Stimulated activated CD4-positive, alpha-beta T cell treated with anti-CD3 and anti-CD28 coated beads, Interleukin-12 subunit alpha, Interleukin-12 subunit beta, amount 100 ng/mL, for 48 hours (primary cell): ENCODE measurements at places on chromosomes 3 and 15.

- no peak for DNase-seq
These were observed 157.8 kb upstream of the ROPN1 start for GRCh38 chr3:124149771-124150170.

GRCh38 chr3:134543113-134543512 is 57.3 kb downstream of the CEP63 start:
- no peak for DNase-seq

DNA sequence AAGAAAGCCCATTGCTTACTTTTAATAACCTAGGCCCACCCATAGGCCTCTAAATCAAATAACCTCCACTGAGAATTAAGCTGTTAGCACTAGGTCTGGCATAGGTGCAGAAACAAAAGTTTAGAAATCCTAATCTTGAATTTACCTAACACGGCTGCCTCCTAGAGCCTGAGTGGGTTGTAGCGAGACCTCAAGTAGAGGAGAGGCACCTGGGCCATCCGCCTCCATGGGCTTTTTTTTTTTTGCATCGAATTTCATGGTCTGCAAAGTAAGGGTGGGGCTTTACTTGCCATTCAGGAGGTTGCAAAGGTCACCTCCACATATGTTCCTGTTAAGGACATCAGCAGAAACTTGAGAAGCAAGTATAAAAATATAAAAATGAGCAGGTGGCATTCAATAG is 6.6 kb upstream of the TPM1 start:
- no peak for DNase-seq

GRCh38 chr15:90143166-90143655 is 40.9 kb upstream of the IDH2 start:
- peak; percentile 61 for DNase-seq

DNA sequence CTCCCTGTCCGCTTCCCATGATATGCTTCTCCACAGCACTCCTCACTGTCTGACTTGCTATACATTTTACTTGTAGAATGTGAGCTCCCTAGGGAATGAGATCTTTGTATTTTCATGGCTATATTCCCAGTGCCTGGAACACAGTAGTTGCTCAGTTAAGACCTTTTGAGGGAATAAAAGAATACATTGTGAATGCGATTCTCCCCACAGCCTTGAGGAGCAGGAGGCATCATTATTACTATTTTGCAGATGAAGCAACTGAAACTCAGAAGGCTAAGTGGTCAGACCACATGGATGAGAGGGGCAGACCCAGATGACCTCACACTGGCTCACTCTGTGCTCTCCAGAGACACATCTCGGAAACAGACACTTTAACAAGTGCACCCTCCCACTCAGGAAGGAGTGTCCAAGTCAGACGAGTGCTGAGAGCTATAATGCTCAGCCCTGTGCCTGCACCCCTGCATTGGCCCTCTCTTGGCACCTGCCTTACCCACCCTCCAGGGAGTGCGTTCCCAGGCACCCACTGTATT is 46.8 kb downstream of the SST start:
- no peak for DNase-seq

DNA sequence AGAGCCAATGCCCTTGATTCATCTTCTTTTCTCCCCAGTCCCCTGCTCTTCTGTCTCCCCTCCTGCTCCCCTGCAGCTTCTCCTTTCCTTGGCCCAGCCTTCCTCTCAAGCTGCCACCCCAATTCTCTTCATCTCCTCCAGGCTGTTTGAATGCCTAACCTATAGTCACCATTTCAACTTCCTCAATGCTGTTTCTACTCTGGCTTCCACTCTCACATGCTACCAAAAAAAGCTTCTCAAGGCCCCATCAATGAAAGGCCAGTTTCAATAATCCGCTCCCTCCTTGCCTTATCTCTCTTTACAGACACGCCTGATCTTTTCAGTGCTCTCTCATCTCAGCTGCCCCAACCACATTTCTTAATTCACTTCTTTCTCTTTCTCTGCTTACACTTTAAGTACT is 212.2 kb upstream of the GPR149 start:
- no peak for DNase-seq

GRCh38 chr15:101322854-101323477 is 27.9 kb upstream of the SNRPA1 start:
- DNase-seq: no peak

DNA sequence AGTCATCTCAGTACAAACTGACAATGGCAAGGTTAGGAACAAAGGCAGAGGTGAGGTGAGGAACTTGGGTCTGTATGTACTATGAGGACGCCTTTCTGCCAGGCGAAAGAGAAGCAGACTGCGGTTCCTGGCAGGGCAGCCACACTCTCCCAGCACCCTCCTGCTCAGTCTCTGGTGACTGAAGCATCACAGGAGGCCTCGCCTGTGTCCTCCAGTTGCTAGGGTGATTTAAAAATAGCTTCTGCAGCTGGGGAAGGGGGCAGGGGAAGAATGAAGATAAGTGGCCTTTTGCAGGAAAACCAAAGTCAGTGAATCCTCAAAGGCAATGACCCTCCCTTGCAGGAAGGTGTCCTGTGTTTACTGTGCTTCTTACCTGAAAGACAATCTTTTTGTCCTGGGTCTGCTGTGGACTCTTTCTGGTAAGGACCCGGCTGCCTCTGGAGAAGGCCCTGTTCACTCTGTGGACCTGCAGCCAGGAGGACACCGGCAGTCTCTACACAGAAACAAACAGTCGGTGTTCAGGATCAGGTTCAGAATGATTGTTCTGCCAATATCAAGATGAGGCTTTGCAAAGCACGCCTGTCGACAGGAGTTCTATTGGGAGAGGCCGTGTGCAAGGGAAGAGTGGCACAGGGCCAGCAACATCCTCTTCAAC is 65.7 kb upstream of the DGKG start:
- no peak for DNase-seq

- DNase-seq: peak; percentile 57
These were observed 20.1 kb downstream of the RFT1 start for GRCh38 chr3:53109891-53110771.

DNA sequence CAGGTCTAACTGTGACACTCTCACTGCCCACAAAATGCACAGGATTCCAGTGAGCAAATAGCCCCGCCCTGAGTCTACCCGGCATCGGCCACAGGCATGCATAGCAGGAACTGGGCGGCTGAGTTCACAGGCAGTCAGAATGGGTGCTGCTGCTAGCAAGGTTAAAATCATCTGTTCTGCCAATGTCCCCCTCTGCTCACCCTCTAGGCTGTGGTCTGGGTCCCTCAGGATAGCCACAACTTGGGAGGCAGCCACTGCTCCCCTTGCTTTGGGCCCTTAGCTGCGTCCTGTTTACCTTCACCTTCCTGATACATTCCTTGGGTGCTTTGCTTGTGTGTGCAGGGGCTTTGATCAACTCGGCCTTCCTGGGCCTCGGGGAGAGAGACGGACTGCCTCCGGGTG is 232.9 kb upstream of the RGMA start:
- DNase-seq: no peak

- DNase-seq: no peak
These were observed 445 bp downstream of the EFCAB12 start for GRCh38 chr3:129428007-129428375.

DNA sequence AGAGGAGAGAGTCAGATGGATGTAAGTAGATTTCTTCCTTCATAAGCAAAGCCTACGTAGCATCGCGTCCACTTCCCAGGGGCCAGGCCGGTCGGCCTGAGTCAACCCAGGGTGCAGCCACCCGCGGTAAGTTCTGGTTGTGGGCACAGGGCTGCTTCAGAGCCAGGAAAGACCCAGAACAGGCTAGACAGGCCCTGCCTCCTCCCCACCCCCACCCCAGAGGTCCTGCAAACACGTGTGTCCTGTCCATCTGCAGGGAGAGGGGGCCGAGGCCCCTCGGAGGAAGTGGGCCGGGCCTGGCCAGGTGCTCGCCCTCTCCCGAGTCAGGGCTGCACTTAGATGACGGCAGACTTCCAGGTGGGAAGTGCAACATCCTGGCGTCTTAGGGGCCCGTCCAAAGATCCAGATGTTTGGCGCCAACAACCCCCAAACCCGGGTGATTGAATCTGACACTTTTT is 100.8 kb upstream of the ALDH1A3 start:
- no peak for DNase-seq

GRCh38 chr3:186283096-186283495 is 78.9 kb downstream of the DGKG start:
- DNase-seq: no peak

- DNase-seq: no peak
These were observed at the start of gene FSD2 for GRCh38 chr15:82805994-82806406. Gene FSD2, minus strand, starts transcription at chr15:82806069. Its CDS starts 18,679 bp downstream, at chr15:82787390.

- no peak for DNase-seq
These were observed 54.5 kb downstream of the RGMA start for GRCh38 chr15:93034512-93034911.

DNA sequence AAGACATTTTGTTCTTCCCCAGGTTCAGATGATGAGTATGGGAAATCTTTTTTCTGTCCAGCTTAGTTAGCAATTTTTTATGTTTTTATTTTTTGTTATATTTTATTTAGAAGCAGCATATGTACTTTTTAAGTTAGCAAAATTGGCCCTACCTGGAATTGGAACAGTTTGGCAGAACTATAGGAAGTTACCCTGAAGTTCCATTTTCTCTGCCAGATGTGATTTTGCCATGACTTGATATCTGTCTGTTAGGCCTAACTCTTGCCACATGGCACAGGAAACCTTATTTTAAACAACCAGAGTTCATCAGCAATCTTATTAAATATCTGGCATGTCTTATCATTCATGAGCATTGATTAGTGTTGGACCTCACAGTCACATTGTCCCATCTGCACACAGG is 67.1 kb downstream of the ADAMTSL3 start:
- no peak for DNase-seq

- DNase-seq: no peak
These were observed 86.4 kb downstream of the POLR2M start for GRCh38 chr15:57792724-57793449.

DNA sequence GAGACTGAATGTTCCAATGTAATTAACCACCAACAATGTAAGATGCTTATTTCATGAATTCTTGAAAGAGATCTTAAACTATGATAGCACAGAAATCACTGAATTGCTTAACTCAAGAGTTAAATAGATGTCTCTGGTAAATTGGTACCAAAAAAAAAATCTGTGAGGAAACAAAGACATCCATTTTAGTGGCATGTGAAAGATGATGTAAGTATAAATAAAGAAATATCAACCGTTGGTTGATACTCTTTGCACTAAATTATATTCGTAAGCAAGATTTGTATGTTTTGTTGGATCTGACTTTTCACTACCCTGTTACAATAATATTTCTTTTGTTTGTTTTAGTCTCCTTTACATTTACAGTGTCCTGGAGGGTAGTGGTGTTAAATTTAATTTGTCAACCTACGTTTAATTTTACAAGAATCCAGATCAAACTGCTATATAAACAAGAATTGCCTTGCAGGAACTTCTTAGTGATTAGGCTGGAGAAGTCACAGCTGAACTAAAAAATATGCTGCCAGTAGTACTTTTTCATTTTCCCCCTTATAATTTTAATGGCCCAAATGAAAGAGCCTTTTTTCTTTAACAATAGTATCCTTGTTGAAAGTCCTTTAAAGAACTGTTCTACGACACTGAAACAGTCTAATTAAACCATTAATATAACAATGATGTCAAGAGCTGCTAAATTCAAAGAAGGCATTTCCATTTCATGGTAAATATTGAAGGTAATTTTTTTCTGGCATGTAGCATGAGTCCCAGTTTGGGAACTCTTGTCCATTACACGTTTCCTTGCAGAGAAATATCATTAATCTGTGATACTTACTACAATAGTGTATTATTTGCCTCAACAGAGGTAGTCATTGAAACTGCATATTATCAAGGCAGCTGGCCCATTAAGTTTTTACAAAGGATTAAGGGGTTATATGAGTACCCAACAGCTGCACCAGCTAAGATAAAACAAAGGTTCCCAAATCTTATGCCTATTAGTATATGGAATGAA is 109.6 kb upstream of the PHLDB2 start:
- DNase-seq: no peak

- no peak for DNase-seq
These were observed 339.8 kb upstream of the WNT5A start for GRCh38 chr3:55826731-55827496.

- no peak for DNase-seq
These were observed 85.9 kb upstream of the PRR23E start for GRCh38 chr3:127107002-127107401.

GRCh38 chr3:186166491-186167288 is 57.8 kb upstream of the ETV5 start:
- DNase-seq: no peak

GRCh38 chr3:149647285-149647684 is 10.5 kb downstream of the WWTR1 start:
- no peak for DNase-seq

- no peak for DNase-seq
These were observed 27.9 kb downstream of the CYP8B1 start for GRCh38 chr3:42847731-42848130.

GRCh38 chr15:93932164-93932776 is 299.1 kb upstream of the MCTP2 start:
- no peak for DNase-seq

- no peak for DNase-seq
These were observed 5.2 kb downstream of the C3orf49 start for GRCh38 chr3:63824309-63824708.

- no peak for DNase-seq
These were observed 6.3 kb downstream of the ADGRG7 start for GRCh38 chr3:100615684-100616083.

DNA sequence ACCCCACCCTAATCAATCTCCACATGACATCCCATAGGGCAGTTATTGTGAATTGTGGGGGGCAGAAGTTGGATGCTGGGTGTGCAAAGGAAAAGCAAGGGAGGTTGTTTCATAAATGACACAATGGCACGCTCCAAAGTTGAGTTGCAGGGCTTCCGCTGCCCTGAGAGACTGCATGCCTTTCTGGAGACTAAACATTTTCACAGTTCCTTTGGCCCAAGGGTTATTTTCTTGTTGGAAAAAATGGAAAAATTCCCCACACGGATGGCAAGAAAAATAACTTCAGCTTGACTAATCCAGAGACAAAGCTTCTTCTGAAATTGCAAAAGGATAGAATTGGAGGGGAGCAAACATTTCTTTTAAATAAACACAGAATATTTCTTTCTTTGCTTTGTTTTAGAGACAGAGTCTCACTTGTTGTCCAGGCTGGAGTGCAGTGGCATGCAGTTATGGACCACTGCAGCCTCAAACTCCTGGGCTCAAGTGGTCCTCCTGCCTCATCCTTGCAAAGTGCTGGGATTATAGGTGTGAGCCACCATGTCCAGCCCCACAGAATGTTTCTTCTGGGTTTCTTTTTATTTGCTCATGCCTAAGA is 19.1 kb upstream of the TPM1 start:
- DNase-seq: no peak

DNA sequence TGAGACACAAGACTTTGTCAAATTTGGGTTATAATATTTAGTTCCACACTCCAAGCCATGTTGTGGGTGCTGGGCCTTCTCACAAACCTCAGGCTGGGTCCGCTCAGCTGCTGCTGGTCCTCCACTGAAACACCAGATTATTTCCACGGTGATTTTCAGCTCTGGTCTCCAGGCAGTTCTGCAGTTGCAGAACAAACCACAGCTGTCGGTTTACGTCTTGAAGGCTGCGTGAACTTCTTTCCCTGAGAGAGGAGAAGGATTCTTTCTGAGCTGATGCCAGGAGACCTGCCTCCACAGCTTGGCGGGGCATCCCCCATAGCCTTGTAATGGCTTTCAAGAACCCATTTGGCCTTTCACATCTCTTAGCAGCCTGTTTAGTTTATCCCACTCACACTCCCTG is 16.2 kb downstream of the GALNT15 start:
- no peak for DNase-seq

- no peak for DNase-seq
These were observed 50.1 kb downstream of the GPR176 start for GRCh38 chr15:39869858-39870515.
